Left lobe of liver (tissue), 2 donors: ENCODE measurements at places on chromosomes 6 and 20. TPM values are rescaled to one million over a fixed set of nuclear protein-coding genes. Genes with fewer than 3 reads are reported as not detected.

DNA sequence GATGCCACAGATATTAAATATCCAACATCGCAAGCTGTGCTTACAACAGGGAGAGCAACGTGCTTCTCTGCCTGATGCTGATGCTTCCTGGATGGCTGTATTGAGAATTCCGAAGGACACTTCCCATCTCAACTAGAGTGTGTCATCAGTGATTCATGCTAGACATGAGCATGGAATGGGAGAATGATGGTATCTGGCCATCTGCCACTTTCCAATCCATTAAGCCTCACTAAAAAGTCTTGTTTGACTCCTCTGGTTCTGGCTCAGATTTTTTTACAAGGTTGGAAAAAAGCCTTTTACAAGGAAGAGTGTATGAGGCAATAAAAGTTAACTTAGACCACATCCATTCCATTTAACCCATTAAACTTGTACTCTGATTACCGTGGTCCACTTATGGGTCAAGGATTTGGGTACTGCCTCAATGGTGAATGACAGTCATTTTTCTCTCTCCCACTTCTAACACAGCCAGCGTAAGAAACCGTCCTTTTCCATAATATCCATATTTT lies 265.3 kb downstream of the UST start:
- DNase-seq, result no peak

DNA sequence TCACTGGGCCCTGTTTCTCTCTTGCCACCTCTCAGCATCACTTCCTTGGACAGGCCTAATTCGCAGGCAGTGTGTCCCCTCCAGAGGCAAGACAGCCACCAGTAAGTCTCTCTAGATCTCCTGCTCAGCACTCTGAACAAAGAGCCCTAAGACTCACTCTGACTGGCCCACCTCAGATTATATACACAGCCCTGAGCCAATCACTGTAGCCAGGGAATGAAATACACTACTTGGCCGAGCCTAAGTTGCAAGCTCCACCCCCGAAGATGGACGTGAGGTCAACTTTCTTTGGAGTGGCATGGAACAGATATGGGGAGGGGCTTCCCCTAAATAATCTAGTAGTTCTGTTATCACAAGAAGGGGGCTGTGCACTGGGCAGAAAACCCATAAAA lies 4.1 kb downstream of the BPI start:
- no peak for DNase-seq

GRCh38 chr6:163986313-163986712 lies 571.8 kb downstream of the QKI start:
- DNase-seq, result no peak

CCN2 gene
- total RNA-seq, result 6.7 TPM

- DNase-seq, result no peak
These were observed 612 bp downstream of the ADAT2 start for GRCh38 chr6:143449714-143450452.

DNA sequence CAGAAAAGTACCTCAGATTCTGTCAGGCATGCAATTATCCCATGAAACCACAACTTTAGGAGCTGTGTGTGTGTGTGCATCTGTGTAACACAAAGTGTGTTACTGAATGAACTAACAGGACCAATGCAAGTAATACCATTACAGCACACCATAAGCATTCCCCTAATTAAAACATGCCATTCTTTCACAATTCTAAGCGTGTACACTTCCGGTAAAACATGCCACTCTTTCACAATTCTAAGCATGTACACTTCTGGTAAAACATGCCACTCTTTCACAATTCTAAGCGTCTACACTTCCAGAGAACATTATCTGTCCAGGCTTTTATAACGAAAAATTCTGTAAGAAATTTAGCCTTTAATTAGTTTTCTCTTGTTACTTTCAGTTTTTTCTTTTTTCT lies 238.2 kb downstream of the GMDS start:
- DNase-seq, result no peak

DNA sequence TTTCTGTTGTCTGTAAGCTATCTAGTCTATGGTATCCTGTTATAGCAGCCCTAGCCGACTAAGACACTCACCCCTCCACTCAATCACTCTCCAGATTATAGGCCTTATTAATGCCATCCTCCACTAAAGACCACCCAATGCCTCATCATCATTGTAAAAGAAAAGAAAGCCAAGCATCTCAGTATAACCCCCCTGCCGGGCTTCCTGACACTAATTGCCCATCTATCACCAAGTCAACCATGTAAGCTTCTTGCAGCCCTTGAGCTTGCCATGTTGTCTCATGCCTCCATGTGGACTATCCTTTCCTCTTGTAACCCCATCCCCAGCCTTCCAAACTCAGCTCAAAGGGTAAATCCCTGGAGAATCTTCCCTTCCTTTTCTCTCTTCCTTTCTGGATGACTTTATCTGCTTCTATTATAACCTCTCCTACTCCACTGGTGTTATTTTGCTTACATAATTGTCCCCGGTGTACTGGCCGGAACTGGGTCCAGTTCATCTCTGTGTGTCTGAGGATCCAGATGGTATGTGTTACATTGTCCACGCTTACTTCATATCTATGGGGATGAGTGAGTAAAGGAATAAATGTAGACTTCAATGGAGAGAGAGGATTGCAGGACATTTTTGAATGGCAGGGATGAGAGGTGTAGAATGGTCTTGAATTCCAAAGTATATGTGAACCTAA lies 202.9 kb upstream of the SOX4 start:
- no peak for DNase-seq

GRCh38 chr6:149483849-149484655 lies 762 bp downstream of the ZC3H12D start:
- peak; percentile 29 for DNase-seq

DNA sequence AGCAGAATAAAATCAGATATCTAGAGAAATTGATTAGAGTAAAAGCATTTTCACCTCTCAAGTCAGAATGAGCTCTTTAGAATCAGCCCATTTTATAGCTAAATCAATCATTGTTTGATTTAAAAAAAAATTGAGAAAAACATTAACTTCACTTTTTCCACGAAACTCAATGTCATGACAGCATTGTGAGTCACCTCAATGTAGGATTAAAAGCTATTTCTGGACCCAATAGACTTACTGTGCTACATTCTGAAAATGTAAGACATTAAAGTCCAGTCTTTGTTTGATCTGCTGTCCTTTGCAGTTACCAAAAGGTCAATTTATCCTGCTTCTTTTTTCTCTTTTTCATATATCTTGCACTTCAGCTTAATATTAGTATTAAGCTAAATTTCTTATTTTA lies 519.4 kb upstream of the ZNF337 start:
- DNase-seq, result no peak

DNA sequence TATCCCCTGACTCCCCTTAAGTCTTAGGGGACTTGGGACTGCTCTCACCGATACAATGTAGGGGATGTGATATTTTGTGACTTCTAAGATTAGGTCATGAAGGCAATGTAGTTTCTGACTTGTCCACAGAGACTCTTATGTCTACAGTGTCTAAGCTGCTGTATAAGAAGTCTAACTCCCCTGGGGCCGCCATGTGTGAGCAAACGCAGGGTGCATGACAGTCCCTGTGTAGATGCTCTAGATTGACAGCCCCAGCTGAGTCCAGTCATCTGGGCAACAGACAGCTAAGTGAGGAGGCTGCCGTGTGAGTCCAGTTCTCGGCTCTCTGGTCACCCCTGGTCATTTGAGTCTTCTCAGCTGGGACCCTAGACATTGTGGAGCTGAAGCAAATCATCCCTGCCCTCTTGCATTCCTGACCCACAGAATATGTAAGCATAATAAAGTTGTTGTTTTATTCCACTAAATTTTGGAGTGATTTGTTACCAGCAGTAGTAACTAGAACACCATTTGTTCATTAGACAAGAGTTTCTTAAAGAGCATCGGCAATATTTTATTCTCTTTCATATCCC lies 743.3 kb upstream of the CHD6 start:
- no peak for DNase-seq

- no peak for DNase-seq
These were observed 78.8 kb upstream of the RALY start for GRCh38 chr20:33914919-33915318.

DNA sequence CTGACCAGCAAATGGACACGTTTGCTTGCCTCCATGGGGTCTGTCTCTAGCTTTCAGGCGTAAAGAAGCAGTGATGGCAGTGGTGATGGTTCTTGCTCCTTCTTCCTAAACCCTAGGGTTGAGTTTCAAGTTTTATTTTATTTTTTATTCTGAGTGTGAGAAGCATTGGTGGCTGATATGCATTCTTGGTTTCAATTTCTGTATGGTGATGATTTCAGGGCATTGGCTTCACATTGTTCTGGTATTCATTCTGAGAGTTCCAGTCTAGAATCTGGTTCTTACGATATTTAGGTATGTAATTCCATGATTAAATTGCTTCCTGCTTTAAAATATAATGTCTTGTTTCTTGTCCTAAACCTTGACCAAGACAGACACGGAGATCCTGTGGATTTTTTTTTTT lies 444.5 kb upstream of the IMPG1 start:
- DNase-seq, result no peak

DNA sequence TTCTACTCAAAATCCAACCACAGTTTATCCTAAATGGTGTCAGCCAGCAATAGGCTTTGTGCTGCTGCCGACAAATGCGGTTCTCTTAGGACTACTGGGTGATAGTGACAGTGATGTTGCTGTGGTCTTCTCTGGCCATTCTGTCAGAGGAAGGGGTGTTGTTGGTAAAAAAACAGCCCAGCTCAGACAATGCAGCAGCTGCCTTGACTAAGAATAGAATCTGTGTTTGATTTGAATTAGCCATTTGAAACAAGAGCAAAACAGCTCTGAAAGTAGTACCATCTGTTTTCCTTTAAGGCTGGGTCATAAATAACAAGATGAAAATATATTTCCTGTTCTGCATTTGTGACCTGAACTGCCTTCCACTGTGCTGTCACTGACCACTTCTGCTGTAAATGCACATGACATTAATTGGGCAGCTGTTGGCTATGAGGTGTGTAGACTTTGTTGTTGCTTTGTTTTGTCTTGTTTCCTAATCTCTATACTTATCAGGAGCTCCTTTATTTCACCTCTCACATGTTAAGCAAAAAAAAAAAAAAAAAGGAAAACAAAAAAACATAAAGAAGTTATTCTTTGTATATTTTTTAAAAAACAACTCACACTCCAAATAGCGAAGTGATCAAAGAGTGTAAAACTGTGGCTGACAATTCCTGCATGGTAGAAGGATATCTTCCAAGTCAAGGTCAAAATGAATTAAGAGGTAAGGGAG lies 497.8 kb upstream of the ARID1B start:
- no peak for DNase-seq
